Upper lobe of right lung (tissue), 1 donor: ENCODE measurements at places on chromosomes 12 and 14. TPM values are rescaled to one million over a fixed set of nuclear protein-coding genes. Genes with fewer than 3 reads are reported as not detected.

DNA sequence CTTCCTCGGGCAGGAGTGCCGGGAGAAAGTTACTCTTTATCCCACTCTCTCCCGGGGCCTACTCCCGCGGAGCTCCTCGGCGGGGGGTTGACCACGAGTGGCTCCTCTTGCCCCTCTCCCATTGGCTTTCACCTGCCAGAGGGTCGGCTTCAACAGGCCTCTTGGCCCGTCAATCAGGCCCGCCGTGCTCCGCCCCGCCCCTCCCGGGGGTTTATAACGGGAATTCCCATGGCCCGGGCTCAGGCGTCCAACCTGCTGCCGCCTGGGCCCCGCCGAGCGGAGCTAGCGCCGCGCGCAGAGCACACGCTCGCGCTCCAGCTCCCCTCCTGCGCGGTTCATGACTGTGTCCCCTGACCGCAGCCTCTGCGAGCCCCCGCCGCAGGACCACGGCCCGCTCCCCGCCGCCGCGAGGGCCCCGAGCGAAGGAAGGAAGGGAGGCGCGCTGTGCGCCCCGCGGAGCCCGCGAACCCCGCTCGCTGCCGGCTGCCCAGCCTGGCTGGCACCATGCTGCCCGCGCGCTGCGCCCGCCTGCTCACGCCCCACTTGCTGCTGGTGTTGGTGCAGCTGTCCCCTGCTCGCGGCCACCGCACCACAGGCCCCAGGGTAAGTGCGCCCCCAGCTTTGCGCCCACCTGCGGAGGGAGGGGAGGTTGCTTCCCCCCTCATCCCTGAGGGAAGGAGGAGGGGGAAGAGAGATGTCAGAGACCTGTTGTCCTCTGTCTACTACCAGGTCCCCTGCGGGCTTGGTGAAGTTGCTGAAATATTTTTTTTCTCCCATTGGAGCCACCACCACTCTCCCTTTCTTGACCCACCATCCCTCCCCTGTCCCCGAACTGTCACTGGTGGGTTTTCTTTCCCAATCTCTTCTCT lies at the start of gene SMOC1:
TSS of gene SMOC1 (plus strand) at position 242 of the 869 bp plus-strand sequence. CDS start at position 505, 263 bp downstream.
- no peak for DNase-seq

GRCh38 chr12:268483-268840 lies 5.8 kb upstream of the SLC6A13 start:
- no peak for DNase-seq

GRCh38 chr12:19801941-19802340 lies 362.6 kb downstream of the AEBP2 start:
- DNase-seq = no peak

DNA sequence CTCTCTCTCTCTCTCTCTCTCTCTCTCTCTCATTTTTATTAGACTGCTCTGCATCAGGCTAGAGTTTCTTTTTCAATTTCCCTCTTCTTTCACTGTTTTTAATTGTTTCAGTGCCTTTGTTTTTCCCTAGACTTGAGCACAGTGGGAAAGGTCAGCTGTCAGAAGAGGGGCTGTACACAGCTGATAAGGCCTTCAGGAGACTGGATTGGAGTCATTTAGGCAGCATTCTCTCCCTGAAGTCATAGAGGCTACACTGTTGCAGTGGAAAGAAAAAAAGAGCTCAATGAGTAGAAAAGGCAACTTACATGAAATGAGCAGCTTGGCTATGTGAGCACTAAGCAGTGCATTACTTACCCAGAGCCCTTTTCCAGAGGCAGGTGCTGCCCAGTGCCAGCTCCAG lies 456.9 kb downstream of the NRXN3 start:
- no peak for DNase-seq

GRCh38 chr14:99790978-99791376 lies 2.2 kb upstream of the EML1 start:
- DNase-seq = peak; percentile 73

- DNase-seq = no peak
Observed at GRCh38 chr14:38389681-38390080, 133.8 kb upstream of the CLEC14A start.

- no peak for DNase-seq
Observed at GRCh38 chr12:132454193-132454932, 35.6 kb upstream of the FBRSL1 start.

GRCh38 chr12:91272461-91273063 lies 89.9 kb upstream of the DCN start:
- DNase-seq = no peak

DNA sequence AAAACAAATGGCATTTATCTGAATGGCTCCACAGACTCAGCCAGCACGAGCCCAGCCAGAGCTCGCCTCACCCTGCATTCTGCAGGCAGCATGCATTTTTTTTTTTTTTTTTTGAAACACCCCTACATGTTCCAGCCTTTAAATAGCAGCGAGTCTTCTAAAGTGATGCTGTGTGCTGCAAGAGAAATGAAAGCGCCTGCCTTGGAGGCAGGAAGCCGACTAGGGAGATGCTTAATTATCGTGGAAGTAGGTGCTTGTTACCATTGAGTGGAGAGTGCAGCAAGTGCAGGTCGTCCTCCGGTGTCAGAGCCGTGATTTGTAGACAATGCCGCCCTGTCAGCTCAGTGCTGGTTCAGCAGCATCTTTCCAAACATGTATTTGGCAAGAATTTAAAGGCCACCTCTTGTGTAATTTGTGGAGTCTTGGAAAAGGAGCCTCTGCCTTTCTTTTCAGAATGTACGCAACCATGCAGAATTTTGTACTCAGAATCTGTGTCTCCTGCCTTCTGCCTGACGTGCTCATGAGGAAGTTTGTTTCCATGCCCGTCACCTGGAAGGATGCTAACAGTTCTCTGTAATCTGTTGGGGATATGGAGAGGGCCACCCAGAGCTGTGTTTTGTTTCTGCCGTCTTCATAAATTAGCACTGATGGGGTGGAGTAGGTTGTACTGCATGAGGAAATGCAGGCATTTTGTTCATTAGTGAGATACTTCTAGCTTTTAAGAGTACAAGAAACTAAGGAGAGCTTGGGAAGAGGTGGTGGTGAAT lies 345.9 kb upstream of the RGS6 start:
- DNase-seq = no peak

DNA sequence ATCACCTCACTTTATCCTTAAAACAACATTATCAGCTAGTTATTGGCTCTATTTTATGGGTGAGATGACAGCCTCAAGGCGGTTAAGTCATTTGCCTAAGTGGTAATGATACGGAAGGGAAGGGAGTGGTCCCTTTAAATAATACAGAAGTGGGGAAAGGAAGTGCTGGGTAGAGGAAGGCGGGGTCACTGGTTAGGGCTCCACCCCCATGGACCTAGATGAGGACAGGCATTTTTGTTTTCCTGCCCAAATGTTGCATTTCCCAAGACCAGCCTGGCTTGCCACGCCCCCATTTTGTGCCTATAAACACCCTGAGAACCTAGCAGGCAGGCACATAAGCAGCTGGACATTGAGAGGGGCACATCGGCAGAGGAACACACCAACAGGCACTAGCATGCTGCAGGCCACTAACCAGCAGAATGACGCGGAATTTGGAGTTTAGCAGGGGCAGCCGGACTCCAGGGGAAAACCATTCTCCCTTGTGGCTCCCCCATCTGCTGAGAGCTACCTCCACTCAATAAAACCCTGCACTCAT lies 100.9 kb downstream of the EPS8 start:
- peak; percentile 77 for DNase-seq

- no peak for DNase-seq
Observed at GRCh38 chr14:55430024-55430690, 10.3 kb downstream of the TBPL2 start.

- no peak for DNase-seq
Observed at GRCh38 chr12:12836571-12836970, 23.4 kb downstream of the DDX47 start.

GRCh38 chr14:99768381-99768780 lies 24.8 kb upstream of the EML1 start:
- no peak for DNase-seq

DNA sequence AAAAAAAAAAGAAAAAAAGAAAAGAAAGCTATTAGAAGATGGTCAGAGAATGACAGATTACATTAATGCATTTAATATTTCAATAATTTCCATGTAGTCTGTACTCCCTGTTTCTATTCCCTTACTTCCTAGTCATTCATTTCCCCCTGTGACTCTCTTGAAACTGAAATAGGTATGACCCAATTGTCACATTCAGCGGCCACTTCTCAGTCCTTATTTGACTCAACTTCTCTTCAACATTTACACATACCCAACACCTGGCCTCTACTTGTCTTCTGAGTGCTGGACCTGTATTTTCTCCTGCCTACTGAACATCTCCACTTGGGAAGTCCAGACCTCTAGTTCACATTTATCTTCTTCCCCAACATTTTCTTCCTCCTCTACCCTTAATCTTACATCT lies 7.2 kb downstream of the EEA1 start:
- no peak for DNase-seq

- DNase-seq = no peak
Observed at GRCh38 chr12:30696103-30696408, 387 bp upstream of the IPO8 start.

- peak; percentile 83 for DNase-seq
Observed at GRCh38 chr12:125683748-125684381, 618.6 kb downstream of the AACS start.

DNA sequence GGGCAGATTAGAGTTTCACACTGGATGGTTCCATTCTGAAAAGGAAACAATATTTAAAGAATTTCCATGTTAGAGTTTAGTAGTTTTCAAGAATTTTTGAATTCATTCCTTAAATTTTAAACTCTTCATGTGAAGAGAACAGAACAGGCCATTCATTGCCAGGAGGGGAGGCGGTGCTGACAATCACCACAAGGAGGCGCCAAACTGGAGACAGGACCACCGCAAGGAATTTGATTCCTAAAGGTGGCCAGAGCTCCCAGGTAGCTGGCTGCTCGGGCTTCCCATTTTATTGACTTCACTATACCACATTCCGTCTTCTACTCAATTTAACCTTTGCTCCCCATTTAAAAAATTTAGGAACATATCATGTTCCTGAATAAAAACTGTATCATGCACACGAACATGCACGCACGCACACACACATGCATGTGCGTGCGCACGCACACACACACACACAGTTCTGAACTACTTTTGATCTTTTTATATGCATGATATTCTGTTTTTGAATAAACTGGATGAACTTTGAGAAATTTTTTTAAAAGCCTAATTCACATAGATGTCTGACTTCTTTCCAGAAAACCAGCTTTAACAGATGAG lies 101.2 kb downstream of the NELL2 start:
- DNase-seq = no peak

TPH2 gene
- not detected for total RNA-seq

PAH gene
- total RNA-seq = not detected

HOXC12 gene
- not detected for total RNA-seq

CLEC4D gene
- 1.1 TPM for total RNA-seq

ANO4 gene
- total RNA-seq = 0.38 TPM

RNASE4 gene
- 42.5 TPM for total RNA-seq

LGMN gene
- total RNA-seq = 140 TPM

GCH1 gene
- 14.3 TPM for total RNA-seq

GPRC5A gene
- total RNA-seq = 886 TPM

AQP2 gene
- not detected for total RNA-seq

CYP46A1 gene
- 1.3 TPM for total RNA-seq

HOXC9 gene
- total RNA-seq = 0.61 TPM

KRT79 gene
- 5.4 TPM for total RNA-seq

HCAR3 gene
- total RNA-seq = 4.3 TPM

NDRG2 gene
- total RNA-seq = 127 TPM
